ENCODE measurements at places on chromosomes 6 and 20.
A peak's percentile ranks its signal among the peaks of the same experiment; 100 is the strongest.

- no peak for DNase-seq
These were observed 85.3 kb upstream of the TIAM2 start for GRCh38 chr6:154909821-154910220.

DNA sequence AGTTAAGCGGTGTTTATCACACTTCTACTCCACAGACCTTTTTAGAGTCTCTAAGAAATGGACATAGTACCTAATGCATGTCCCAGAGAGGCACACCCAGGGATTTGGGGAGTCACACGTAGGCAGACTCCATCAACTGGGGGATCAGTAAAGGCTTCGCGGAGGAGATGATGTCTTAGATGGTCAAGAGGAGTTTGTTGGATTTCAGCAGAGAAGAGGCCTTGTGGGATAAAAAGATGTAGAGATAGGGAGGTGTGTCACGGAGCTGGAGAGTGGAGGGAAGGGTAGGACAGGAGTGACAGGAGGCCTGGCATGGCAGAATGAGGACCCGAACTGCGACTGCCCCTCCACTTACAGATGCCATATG, 9.1 kb downstream of the DYNLRB1 start:
- DNase-seq, result no peak

DNA sequence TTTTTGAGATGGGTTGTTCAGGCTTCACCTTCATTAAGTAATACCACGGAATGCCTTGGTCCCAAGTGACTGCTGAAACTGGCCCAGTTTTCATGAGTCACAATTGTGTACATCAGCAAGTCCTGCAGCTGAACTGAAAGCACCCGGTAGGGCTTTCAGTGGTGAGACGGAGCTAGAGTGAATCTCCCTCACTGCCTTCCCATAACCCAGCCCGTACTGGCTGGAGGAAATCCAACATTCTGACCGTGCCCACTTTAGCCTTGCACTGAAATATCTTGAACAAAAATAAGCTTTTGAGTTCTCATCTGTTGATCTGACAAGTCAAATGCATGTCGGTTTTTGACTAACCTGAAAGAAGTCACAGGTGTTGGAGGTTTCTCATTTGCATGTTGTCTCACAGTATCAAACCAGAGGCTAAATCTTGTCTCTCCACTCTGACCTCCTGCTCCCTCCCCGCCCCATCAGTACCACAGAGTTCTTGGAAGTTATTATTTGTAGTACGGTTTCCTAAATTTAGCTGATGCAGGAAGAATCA, 35.9 kb downstream of the DUSP22 start:
- peak; percentile 31 for DNase-seq

DNA sequence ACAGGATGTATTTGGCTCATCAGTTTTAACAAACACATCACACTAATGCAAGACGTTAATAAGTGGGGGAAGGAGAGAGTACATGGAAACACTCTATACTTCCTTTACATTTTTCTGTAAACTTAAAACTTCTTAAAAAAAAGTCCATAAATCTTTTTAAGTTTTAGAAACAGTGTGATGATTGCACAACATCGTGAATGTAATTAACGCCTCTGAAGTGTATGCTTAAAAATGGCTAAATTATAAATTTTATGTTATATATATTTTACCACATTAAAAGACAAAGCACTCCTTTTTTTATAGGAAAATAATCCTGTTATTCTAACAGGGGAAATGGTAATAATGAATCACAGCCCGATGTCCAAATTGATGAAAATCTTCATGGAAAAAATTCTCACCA, 144.1 kb upstream of the RUNX2 start:
- DNase-seq, result no peak

- DNase-seq, result no peak
These were observed 59.5 kb upstream of the ADGRG6 start for GRCh38 chr6:142242269-142242668.

DNA sequence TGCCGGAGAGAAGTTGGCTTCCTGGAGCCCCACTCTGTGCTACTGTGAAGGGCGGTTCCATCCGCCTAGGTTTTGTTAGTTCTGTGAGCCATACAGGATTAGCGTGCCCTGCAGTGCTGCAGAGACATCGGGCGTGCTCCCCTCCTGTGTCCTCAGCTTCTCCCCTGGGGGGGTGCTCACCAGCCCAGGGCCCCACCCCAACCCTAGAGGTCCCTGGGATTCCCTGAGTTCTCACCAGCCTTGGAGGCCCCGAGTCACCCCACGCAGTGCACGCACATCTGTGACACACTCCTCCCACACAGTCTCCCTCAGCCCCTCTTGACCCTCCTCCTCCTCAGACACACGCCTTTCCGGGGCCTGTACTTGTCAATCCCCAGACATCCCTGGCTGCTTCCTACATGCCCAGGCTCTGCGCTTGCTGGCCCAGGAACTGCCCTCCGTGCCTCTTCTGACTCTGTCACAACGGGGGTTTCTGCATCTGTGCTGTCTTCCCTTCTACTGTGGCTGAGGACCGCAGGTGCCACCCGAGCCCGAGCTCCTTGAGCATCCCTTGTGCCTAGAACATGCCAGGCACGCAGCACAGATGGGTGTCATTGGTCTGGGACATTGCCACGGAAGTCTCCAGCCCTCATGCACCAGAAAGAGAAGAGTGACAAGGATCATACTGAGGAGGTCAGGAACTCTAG, 123.2 kb upstream of the RPS6KA2 start:
- no peak for DNase-seq

Data from colonic mucosa (tissue), 4 donors.